Central memory CD4-positive, alpha-beta T cell (primary cell): ENCODE measurements at places on chromosomes 6 and 20.
A peak's percentile ranks its signal among the peaks of the same experiment; 100 is the strongest.

- DNase-seq, result no peak
Measured at GRCh38 chr20:15440049-15440820, 1102.8 kb upstream of the FLRT3 start.

DNA sequence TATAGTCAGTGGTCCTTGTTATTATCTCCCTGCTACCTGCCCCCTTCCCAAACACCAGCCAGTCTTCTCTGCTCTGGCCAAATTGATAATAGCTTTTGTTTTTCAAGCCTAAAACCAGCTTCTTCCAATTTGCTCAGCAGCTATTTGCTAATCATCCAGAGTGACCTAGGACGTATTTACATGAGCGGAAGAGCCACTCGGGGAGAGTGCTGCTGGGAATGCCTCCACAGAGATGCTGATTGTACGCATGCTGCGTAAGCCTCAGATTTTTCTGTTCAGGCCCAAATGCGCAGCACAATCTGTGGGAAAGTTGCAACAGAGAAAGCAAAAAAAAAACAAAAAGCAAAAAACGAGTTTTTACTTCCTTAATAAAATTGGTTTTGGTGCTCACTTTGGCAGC, 24.4 kb upstream of the ID1 start:
- no peak for DNase-seq

DNA sequence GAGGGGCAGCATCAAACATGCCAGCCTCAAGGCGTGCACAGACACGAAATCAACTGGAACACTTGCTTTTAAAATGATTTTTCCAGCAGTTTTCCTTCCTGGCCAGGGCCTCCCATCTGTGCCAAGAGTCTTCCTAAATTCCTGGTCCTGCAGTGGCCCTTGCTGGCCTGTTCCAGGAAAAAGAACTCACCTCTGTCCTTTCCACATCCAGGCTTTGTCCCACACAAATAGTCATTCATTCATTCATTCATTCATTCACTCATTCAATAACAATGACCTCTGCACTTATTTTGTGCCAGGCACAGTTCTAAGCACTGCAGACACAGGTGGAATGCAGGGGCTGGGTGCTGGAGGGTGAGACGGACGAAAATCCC, 89.0 kb upstream of the CCDC167 start:
- DNase-seq, result no peak

DNA sequence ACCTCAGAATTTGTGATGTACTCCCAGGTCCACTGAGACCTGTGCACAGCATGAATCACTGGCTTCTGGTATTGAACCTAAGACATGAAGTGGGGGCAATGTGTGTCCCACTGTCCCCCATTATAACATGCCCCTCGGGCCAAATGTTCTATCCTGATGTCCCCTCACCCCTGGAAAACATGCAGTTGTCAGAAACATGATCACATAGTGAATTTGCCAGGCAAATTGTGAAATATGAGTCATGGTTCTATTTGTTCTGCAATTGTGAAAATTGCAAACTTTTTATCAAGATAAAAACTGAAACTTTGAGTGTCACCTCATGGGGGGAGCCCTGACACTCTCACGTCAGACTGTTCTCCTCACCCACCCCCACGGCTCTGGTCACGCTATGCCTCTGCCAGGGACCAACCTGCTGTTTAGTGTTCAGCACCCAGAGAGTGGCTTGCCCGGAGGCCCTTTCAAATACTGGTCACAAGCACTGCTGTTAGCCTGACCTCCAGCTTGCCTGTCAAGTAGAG, 305.3 kb downstream of the CLIC5 start:
- DNase-seq, result no peak

DNA sequence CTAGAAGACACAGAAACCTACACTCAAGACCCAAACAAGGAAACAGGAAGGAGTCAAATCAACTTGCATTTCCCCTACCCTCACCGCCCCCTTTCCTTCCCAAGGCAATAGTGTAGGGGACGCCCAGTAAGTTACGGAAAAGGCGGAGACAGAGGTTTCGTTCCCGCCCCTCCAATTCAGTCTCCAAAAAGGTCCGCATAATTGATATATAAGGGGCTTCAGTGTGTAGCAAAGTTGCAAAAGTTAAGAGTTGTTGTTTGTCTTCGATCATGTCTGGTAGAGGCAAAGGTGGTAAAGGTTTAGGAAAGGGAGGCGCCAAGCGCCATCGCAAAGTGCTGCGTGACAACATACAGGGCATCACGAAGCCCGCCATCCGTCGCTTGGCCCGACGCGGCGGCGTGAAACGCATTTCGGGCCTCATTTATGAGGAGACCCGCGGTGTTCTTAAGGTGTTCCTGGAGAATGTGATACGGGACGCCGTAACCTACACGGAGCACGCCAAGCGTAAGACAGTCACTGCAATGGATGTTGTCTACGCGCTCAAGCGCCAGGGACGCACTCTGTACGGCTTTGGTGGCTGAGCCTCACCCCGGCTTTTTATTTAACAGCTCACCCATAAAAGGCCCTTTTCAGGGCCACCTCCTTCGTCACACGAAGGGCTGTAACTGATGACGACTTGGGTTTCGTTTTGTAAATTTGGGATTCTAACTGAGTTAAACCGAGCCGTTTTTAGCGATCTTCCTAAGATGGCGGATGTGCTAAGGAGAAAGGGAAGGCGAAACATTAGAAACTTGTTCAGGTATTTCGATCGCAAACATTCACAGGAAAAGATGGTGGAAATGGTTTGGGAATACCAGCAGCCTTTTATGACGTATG, 124.6 kb upstream of the BTN3A2 start:
- peak; percentile 76 for DNase-seq

DNA sequence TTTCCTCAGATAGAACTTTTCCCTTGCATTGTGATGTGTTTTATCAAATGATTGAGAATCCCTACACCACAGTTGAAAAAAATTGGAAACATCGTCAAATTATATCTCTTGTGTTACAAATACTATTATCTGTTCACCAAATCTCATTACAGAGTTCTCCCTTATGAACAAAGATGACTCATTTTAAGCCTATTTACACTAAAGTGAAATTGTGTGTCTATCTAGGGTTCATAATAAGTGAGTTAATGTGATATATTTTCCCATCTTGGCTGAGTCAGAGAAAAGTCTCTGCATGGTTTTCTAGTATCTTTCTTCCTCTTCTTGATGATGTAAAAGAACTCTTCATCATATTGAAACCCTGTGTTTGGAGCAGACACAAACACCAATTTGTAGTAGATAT, 1263.3 kb upstream of the EYS start:
- no peak for DNase-seq

- DNase-seq, result no peak
Measured at GRCh38 chr20:23407781-23408464, 13.4 kb downstream of the NAPB start.

GRCh38 chr6:41940759-41941279, 789 bp downstream of the CCND3 start:
- DNase-seq, result peak; percentile 43

DNA sequence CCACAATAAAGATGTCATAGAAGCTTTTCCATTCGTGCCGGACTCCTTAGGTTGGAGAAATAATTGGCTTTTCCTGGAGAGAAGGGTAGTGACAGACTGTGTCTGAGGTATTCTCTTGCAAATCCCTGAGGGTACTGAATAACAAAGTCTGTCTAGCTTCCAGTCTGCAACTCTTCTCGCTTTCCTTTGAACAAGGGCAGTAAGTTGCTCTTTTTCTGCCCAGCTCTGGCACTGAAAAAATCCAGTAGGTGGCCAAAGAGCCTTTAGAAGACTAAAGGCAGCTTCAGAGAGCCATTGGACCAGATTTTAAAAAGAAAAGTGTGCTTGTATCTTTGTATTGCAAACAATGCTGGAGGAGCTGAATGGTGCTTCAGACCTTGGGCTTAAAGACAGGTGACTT, 20.7 kb upstream of the RREB1 start:
- DNase-seq, result no peak

- DNase-seq, result no peak
Measured at GRCh38 chr6:89986650-89987074, 92.4 kb downstream of the GJA10 start.

DNA sequence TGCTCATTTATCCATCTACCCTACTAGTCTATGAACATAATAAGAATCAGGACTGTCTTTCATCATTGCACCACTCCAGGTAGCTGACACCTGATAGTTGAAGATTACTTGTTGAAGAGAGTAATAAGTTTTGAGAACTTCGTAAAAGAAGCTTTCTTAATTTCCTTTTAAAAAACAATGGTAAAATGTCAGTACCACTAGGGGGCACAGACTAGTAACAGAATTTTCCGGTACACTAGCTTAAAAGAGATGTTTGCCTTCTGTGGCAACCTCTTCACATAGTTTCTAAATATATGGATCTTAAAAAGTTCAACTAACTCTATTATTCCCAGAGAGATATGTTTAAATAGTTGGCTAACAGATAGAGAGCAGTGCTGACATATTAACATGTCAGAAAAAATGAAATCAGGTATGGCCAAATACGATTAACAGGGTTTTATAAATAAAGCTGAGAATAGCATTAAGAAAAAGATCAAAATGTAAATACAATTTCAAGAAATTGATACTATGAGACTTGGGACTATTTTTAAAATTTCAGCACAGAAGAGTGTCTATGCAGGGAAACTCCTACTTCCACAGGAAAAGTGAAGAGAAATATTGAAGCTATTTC, 5.4 kb upstream of the KCNQ5 start:
- DNase-seq, result peak; percentile 6

DNA sequence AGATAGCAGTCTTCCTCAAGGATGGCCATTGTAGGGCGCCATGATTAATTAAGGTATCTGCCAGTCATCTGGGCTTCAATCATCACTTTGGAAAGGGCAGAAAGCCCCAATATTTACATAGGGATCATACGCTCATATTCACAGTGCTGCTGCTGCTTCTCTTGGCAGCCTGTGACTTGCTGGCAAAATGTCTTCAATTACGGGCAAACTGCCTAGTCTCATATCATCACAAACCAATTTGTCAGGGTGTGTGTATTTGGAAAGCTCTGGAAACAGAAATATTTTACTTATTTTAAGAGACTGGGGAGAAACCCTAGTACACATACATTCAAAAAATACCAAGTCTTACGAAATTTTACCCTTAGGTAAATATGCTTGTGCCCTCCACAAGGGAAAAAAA, 77.6 kb downstream of the SAMD5 start:
- no peak for DNase-seq

- DNase-seq, result no peak
Measured at GRCh38 chr6:56799989-56800388, 154.9 kb upstream of the BEND6 start.

GRCh38 chr6:112883095-112883494, 536.0 kb downstream of the RFPL4B start:
- no peak for DNase-seq

GRCh38 chr6:150651808-150652470, 52.3 kb downstream of the PLEKHG1 start:
- DNase-seq, result no peak

DNA sequence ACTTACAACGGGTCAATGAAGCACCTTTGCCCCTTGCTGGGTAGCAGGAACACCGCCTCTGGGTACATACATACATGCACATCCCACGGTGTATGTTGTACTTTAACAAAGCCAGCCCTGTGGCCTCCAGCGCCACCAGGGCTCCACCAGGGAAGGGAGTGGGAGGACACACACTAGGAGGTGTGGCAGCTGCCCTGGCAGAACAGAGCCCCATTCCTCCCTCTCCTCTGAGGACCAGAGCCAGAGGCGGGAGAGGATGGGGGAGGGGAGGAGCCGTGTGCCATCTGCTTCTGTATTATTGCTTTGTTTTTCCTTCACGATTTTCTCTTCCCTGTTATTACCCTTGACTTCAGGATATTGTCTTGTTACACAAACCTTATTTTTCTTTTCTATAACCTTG, 105.8 kb upstream of the TRAF3IP2 start:
- no peak for DNase-seq

DNA sequence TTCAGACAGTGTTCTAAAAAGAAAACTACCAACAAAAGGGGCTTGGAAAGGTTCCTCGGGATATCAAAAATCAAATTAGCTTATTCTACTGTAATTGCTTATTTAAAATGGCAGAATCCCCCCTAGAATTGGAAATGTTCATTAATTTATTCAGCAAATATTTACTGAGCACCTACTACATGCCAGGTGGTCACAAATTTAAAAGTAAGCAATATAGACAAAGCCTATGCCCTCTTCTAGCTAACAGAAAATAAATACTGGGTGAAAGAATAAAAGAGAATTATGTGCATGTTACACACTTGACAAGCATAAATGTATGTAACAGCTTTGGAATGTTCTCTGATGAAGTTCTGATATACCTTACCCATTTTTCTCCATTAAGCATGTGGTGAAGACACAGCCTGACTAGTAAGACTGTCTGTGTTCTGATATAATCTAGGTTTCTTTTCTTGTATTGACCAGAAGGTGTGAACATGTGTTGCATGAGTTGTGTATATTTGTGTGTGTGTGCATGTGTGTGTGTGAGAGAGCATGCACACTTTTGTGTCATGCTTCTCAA, 606.7 kb upstream of the CITED2 start:
- DNase-seq, result no peak

GRCh38 chr6:11123978-11124377, 12.5 kb upstream of the ERVFRD-1 start:
- no peak for DNase-seq

DNA sequence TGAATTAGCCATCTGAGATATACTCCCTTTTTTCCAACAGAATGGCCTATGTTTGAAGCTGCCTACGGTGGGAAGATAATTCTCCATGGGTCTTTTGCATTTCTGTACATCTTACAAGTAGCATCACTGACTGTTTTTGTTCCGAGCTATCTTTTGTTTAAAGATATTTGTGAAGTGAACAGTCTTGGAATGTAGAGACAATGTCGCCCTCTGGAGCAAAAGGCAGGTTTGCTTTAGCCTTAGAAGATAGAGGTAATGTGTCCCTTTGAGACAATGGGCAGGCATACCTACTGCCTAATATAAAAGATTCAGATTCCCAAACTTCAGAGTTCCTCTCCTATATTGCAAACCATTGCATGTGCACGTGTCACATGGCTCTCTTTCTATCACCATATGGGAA, 347.8 kb upstream of the CNR1 start:
- no peak for DNase-seq

- DNase-seq, result no peak
Measured at GRCh38 chr6:74939151-74939708, 266.6 kb downstream of the COL12A1 start.

DNA sequence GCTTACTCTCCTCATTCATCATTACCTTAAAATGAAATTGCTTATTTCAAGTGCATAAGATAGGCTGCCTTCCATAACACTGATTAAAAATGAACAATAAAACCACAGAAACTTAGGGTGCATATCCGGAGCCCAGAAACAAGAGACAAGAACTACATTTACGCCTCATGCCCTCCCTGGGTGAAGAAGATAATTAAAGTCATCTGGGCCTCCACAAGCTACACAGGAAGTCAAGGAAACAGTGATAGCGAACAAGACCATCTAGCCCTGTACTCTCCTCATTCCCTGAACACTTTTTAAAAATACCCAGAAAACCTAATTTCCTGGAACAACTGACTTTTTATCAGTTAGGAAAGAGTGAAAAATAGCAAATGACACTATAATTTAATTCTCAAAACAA, 6.3 kb downstream of the SOD2 start:
- DNase-seq, result no peak

- no peak for DNase-seq
Measured at GRCh38 chr6:63504777-63505384, 67.4 kb upstream of the LOC128125822 start.

GRCh38 chr6:150631283-150631983, 31.7 kb downstream of the PLEKHG1 start:
- no peak for DNase-seq

GRCh38 chr6:115932481-115932880, 128.2 kb downstream of the FRK start:
- no peak for DNase-seq

GRCh38 chr20:45527294-45527693, 11.9 kb upstream of the SPINT3 start:
- no peak for DNase-seq
